KBM-7 (cell line): ENCODE measurements at places on chromosomes 11 and 22.
A peak's percentile ranks its signal among the peaks of the same experiment; 100 is the strongest.

DNA sequence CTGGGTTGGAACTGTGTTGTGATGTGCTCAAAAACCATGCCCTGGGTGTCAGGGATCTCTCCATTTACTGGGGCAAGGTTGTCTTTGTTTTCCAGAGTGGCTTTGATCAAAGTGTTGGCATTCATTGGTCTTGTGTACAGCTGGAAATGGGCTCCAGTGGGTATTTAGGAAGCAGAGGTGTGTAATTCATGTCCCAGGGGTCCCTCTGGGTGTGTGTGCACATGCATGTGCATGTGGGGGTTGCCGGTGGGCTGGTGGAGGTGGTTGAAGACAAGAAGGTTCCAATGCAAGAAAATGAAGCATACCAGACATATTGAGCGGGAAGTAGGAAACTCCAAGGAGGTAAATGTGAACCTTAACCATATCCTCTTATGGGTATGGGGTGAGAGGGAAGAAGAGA is 121.7 kb downstream of the ME3 start:
- DNase-seq, result no peak

- DNase-seq, result peak; percentile 84
Observed at GRCh38 chr11:77191823-77192495, 63.9 kb downstream of the MYO7A start.

DNA sequence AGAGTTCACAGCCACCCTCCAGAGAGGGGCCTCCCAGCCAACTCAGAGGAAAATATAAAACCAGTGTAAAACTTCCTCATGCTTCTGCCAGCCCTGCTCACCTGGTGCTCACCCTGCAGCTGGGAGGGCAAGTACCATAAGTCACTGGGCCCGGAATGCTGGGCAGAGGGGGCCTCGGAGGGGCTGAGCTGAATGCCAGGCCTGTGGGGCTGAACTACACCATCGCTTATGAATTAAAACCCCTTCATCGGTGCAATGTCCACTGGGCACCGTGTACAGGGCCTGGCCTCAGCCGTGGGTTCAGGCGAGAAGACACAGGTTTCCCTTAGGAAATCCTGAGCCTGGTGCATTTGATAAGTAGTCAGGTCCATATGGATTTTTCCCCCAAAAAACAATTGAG is 828.6 kb downstream of the TBC1D22A start:
- no peak for DNase-seq

GRCh38 chr11:45450189-45450588 is 164.0 kb upstream of the SYT13 start:
- DNase-seq, result no peak

- DNase-seq, result no peak
Observed at GRCh38 chr11:130772266-130773227, 143.7 kb downstream of the SNX19 start.

DNA sequence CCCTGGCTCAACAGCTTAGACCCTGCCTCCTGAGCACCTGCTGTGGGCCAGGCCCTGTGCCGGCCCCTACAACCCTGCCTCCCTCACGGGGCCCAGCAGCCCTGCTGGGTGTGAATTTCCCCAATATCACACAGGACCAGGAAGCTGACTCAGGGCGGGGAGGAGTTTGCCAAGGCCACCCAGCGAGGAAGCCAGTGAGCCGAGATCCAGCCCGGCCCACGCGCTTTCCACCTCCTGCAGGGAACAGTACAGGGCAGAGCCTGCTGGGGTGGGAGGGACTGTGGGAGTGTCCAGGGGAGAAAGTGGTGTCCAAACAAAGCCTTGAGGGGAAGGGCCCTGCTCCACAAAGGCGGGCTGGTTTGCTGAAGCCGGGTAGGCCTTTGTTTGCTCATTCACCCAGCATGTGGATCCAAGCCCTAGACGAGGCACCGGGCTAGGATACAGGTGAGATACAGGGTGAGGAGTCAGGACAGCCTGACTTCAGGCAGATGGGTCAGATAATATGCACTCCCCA is 26.8 kb downstream of the RPL3 start:
- DNase-seq, result peak; percentile 69

- DNase-seq, result no peak
Observed at GRCh38 chr11:17298302-17298701, 21.8 kb downstream of the NUCB2 start.

- peak; percentile 70 for DNase-seq
Observed at GRCh38 chr22:37896181-37896592, 9.9 kb upstream of the MICALL1 start.

- DNase-seq, result no peak
Observed at GRCh38 chr11:124869856-124870387, 4.7 kb downstream of the ROBO3 start.

- DNase-seq, result no peak
Observed at GRCh38 chr11:107840129-107840484, 18.5 kb downstream of the SLC35F2 start.

DNA sequence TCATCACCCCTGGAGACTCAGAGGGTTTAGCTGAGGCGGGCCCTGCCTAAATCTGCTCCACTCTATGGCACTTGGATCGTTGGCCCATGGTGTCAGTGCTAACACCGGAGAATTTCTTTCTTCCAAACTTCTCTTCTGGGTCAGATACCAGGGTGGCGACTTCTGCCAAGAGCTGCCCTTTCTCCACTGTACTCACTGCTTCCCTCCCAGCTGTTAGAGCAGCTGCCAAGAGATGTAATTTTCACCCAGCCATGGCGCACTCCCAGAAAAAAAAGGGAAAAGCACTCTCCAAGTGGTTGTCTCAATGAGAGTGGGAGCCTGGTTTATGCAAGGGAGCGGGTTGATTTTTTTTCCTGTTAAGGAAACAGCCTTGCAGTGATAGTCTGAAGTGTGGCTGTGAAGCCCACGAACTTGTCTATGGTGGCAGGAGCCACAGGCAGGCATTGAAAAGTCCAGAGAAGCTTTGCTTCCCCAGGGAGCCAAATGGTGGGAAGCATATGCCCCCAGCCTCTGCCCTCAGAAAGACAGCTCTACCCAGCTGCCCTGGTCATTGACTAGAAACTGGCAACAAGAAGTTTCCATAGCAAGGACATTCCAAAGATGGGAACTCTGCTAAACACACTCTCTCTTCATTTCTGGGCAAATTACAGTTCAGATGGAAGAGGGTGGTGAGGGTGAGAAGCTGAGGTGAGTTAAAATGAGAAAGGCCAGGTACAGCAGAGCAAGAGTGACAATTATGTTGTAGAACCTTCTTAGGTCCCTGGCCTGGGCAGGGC is 10.7 kb downstream of the PCSK7 start:
- DNase-seq, result no peak
